Activated CD4-positive, alpha-beta T cell treated with anti-CD3 and anti-CD28 coated beads for 4 hours (primary cell): ENCODE measurements at places on chromosomes 7 and 10.

DNA sequence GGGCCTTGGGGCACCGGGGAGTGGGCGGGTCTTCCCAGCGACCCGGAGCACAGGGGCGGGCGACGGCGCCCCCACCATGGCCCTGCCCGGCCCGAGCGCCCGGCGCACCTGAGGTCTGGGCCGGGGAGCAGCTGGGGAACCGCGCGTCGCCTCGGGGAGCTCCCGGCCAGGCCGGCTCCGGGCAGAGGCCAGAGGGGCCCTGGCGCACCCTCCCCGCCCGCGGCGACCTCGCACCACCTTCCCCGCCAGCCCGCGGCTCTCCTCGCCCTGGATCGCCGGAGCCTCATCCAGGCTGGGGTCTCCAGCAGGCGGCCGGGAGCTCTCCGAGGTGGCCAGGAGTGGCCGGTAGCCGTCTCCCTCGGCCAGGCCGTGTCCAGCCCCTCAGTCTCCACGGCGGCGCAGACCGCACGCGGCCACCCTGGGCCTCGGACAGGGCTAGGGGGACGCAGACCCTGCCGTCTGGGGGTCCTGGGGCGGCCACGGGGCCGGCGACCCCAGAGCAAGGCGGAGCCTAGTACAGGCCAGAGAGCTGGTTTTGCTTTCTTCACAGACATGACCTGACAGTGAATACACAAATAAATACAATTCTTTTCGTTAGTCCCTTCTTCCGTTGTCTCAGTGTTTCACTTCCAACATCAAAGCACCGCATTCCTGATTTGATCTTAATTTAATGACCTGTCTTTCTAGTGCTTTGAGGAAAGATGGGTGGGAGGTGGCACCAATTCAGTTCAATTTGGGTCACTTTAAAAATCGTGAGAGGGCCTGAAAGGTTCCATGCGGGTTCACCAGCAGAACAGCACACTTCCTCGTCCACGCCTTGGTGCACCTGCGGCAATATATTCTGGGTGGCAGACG lies 356.9 kb downstream of the DNAJB6 start:
- DNase-seq, result no peak

- no peak for DNase-seq
Measured at GRCh38 chr10:94194256-94194655, 168.5 kb downstream of the NOC3L start.

DNA sequence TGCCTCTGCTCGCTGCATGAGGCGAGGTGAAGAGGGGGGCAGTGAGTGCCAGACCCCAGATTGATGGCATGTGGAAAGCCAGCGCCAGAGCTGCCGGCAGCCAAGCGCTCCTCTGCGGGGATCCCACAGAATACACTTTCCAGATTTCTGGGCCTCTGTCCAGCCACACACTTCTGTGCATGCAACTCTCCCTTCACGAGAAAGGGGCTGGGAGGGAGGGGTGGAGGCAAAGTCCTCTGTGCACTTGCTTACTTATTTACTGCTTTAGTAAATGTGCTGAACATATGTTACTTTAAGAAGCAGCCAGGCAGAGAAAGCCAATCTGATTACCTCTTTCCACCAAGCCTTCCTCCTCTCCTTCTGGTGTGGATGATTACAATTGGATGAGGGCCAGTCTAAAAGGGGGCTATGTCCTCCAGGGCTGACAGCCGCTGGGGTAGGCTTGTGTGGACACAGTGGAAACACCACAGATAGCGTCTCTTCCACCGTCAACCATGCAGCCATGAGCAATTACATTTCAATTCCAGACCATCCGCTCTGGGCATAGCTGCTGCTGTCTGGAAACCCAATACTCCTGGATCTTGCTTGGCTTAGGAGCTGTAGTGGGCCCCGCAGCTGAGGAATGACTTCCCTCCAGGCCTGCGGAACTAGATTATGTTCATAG lies 322.8 kb upstream of the ANKRD30A start:
- no peak for DNase-seq

DNA sequence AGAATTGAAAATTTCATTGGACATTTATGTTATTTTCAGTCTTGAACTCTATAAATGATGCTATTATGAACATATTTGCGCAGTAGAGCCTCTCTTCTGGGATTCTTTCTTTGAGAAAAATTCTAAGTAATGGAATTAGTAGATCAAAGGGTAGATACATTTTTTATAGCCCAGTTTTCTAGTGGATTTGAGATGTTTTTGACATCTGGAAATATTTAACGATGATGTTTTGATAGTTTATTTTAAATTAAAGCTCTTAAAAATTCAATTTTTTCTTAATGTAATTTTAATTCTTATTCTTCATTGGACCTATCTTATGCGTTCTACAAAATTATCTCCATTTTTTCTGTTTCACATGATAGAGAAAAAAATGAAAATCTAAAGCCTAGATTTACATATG lies 103.0 kb downstream of the ADAM22 start:
- DNase-seq, result no peak

DNA sequence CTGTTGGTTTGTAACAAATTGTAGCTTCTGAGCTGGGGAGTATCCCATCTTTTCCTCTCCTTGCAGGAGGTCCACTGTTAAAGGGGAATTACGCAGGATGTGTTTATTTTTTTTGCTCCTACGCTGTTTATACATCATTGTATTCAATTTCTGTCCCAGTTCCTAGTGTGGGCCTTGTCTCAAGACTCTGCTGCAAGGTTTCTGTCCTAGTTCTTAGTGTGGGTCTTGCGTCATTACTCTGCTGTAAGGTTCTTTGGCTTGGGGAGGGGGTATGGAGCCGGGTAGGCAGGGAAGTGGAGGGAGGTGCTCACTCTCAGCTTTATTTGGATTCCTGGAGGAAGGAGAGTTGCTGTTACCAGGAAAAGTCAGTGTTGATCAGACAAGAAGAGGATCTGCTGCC lies 64.0 kb upstream of the TRIM8 start:
- DNase-seq, result no peak

- DNase-seq, result no peak
Measured at GRCh38 chr10:36366843-36367242, 724.7 kb upstream of the FZD8 start.

DNA sequence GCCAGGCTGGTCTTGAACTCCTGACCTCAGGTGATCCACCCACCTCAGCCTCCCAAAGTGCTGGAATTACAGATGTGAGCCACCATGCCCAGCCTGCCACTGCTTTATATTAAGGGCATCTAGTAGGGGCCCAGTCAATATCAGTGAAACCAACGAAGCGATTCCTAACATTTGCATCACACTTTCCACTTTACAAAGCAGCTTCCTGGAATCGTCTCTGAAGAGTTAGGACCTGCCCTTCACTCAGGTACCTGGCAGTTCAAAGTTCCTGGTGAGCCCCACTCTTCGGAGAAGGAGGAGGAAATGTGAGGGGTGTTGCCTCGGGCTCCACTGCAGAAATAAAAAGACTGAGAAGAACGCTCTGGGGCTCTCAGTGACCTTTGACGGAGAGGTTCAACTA lies 31.1 kb upstream of the EZH2 start:
- peak; percentile 46 for DNase-seq

DNA sequence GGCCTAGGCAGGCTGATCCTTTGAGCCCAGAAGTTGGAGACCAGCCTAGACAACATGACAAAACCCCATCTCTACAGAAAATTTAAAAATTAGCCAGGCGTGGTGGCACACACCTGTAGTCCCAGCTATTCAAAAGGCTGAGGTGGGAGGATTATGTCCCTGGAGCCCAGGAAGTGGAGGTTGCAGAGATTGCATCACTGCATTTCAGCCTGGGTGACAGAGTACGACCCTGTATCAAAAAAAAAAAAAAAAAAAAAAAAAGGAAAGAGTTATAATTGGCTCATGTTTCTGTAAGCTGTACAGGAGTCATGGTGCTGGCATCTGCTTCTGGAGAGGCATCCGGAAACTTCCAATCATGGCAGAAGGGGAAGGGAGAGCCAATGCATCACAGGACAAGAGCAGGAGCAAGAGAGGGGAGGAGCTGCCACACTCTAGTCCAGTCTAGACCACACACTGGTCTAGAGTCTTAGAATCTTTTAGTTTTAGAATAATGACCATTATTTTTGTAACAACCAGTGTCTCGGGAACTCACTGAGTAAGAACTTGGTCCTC lies 16.8 kb downstream of the DOCK1 start:
- DNase-seq, result no peak

- DNase-seq, result no peak
Measured at GRCh38 chr7:17463511-17464085, 165.1 kb downstream of the AHR start.

DNA sequence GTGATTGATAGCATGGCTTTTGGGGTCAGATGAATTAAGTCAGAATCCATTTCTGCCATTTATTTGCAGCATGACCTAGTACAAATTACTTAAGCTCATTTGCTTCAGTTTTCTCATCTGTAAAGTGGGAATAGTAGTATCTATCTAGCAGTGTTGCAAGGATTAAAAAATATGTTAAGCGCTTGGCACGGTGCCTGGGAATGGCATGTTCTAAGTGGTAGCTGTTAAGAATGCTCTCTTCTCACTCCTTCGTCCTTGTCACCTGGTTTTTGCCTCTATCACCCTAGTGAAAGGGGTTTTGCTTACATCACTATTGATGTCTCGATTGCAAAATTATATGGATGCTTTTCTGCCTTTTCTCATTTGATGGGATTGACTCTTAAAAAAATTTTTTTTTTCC lies 7.4 kb downstream of the TMEM248 start:
- no peak for DNase-seq

- no peak for DNase-seq
Measured at GRCh38 chr10:96772196-96772595, 51.9 kb upstream of the PIK3AP1 start.

DNA sequence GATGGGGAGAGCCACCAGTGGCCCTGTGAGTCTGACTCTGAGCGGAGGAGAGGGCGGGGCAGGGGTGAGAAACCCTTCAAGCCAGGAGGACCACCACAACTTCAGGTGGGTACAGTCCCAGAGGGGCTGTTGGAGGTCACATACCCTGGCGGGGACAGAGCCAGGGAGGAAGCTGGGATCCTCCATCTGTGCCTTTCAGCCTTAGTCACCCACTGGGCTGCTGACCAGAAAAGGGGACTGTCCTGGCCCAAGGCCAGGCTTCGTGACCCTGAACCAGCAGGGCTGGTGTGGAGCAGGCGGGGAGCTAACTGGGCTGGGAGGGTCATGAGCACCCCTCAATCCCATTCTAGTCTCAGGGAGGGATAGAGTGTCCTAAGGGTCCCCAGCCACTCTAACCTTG lies 1.5 kb upstream of the CALHM3 start:
- DNase-seq, result no peak

DNA sequence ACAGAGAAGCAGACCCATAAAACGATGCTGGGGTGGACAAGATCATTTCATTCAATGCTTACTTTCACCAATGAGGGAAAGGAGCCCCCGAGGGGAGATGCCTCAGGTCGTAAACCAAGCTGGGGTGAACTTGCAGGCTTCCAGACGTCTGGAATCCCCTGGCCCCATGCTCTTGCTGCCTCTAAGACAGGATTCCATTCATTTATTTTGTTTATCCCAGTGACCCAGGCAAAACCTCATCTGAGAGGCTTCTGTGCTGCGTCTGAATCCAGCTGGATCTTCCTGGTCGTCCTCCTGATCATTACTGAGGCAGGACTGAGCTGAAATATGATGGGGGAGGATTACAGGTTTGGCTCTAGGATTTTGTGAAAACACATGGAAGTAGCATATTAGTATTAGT lies 182.9 kb downstream of the MYOF start:
- no peak for DNase-seq

DNA sequence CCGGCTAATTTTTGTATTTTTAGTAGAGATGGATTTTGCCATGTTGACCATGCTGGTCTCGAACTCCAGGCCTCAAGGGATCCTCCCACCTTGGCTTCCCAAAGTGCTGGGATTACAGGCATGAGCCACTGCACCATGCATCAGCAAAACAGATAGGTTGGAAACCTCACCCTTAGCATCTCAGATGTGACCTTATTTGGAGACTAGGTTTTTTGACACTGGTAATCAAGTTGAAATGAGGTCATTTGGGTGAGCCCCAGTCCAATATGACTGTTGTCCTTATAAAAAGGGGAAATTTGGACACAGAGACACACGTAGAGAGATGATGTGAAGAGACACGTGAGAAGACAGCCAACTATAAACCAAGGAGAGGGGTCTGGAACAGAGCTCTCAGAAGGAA lies 42.5 kb upstream of the TPST1 start:
- no peak for DNase-seq

GRCh38 chr10:98536551-98536950 lies 89.8 kb upstream of the HPS1 start:
- DNase-seq, result no peak

- DNase-seq, result no peak
Measured at GRCh38 chr7:78151229-78151628, 352.7 kb downstream of the PHTF2 start.

DNA sequence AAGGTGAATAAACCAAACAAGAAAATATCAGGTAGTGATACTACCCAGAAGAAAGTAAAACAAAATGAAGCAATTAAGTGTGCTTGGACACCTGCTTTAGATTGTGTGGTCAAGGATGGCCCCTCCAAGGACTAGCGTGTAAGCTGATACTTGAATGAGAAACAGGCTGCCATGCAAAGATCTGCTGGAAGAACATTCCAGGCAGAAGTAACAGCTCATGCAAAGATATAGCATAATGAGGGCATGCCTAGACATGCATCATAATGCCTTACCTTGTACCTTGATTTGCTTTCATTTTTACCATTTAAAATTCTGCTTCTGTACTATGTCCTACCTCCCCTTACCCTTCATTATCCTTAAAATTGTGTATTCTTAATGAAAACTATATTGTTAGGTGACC lies 74.8 kb upstream of the HDAC9 start:
- DNase-seq, result no peak

DNA sequence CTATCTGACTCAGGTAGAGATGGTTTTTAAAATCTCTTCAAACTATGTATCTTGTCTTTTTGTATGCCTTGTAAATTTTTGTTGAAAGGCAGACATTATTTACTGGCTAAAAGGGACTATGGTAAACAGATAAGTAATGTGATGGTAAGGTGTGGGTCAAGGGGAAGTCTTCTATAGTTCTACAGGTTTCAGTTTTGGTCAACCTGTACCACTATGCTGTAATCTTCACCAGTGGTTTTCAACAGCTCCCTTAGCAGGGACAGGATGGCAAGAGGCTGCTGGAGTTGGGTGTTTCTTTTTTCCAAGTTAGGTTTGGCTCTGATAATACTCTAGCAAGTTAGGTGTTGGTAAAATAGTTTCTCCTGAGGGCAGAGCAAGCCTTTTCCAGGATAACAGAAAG lies 32.7 kb upstream of the FZD8 start:
- no peak for DNase-seq

- DNase-seq, result no peak
Measured at GRCh38 chr7:130951976-130952876, 218.2 kb upstream of the KLF14 start.

- no peak for DNase-seq
Measured at GRCh38 chr7:149804106-149804505, 30.7 kb upstream of the ZNF467 start.

GRCh38 chr7:80842022-80842790 lies 76.6 kb downstream of the SEMA3C start:
- no peak for DNase-seq

DNA sequence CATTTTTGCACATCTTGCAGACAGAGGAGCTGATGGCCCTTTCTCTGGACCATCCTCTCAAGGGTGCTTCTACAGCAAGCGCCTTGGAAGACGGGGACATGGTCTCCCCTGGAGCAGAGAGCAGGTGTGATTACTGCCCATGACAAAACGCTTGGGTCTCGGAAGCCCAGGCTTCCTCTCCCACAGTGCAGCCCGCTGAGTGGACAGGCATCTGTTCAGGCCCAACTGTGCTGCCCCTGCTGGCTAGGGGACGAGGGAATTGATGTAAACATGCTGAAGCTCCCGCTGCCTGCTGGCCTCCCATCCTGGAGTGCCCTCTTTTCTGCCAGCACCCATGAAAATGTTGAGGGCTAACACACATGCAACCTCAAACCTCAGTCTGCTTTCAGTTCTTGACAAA lies 14.3 kb downstream of the IL15RA start:
- no peak for DNase-seq
